Type B pancreatic cell (in vitro differentiated cells): ENCODE measurements at places on chromosomes 2 and 18. TPM values are rescaled to one million over a fixed set of nuclear protein-coding genes. Genes with fewer than 3 reads are reported as not detected.

The GPN1 gene
- total RNA-seq, result 32.5 and 39.0 TPM in 2 replicates

The CD207 gene
- not detected in 2 replicates for total RNA-seq

The LMAN1 gene
- total RNA-seq, result 77.8 and 82.5 TPM in 2 replicates

The TUBA3E gene
- total RNA-seq, result not detected in 2 replicates

The ANKRD62 gene
- total RNA-seq, result not detected in 2 replicates

The D2HGDH gene
- 17.3 and 36.0 TPM in 2 replicates for total RNA-seq

The SLC66A3 gene
- 6.3 and 6.5 TPM in 2 replicates for total RNA-seq

The CABYR gene
- total RNA-seq, result 7.8 and 8.6 TPM in 2 replicates

The FOXI3 gene
- 1.1 and 2.2 TPM in 2 replicates for total RNA-seq

The MC5R gene
- total RNA-seq, result not detected in 2 replicates

GRCh38 chr2:237647176-237648015 lies 20.0 kb downstream of the LRRFIP1 start:
- DNase-seq, result no peak

DNA sequence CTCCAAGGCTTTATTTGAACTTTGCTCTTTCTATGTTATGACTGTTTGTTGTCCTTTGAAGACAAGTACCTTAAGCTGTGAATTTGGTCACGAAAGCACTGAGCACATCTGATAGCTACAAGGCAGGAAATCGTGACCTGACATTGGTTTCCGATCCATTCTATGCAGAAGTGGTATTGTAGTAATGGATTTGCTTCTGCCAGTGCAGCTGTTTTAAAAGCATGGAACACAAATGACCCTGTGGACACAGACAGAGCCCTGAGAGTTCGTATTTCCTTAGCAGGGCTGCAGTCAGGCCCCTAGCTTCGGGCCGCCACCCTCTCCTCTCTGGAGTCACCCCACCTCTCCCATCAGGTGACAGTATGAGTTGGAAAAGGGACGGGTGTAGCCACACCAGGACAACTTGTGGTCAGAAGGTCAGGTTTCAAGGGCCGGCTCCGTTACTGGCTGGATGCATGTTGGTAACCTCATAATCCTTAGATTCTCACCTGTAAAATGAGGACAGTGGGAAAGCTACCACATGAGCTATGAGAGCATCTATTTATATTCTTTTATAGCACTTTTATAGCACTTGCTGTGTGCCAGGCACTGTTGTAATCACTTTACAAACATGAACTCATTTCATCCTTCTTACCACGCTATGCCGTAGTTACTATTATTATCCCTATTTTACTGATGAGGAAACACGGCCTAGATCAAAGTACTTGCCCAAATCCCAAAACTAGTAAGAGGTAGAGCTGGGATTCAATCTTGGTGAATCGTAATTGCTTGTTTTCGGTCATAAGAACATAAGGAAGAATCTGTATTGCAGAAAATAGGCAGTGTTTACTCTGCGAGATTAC lies 70.2 kb downstream of the SPATS2L start:
- DNase-seq, result no peak

GRCh38 chr2:20222014-20222768 lies 2.7 kb downstream of the SDC1 start:
- no peak for DNase-seq

- peak; percentile 76 for DNase-seq
Observed at GRCh38 chr2:235669983-235670962, 176.4 kb downstream of the AGAP1 start.

DNA sequence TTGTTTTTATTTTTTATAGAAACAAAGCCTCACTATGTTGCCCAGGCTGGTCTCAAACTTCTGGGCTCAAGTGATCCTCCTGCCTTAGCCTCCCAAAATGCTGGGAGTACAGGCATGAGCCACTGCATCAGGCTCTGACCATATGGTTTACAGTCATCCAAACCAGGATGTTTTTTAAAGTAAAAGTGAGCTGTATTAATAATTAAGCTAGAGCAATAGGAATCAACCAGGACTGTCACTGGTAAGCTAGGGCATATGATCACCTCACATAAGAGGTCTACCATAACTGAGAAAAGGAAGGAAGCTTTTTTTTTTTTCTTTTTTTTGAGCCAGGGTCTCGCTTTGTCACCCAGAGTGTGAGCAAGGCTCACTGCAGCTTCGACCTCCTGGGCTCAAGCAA lies 8.5 kb upstream of the RBBP8 start:
- no peak for DNase-seq

- DNase-seq, result peak; percentile 53
Observed at GRCh38 chr2:3625186-3625585, 30.3 kb downstream of the COLEC11 start.

DNA sequence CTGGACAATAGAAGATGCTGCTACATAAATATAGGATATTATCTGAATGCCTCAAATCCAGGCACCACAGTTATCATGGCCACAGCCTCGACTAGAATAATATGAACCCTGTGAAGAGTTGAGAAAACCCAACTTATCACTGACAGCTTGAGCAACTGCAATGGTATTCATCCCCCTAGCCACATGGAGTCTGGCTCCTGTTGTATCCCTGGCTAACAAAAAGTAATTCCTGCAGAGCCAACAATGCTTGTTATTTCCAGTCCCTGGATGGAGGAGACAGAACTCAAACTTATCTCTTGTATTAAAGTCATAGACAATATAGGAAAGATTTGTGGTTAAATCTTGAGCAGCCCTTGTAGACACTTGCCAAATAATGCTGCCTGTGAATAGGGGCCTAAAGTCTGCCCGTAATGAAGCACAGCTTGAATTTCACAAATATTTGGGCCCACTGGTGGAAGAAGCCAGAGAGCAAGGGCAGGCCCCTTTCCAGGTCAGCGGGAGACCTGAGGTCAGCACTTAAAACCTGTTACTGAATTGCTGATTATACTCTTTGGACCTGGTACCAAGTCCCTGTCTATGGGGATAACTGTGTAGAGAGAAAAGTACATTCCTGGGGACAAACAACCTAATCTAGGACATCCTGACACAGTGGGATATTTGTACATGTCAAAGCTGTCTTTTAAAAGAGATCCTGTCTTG lies 28.4 kb upstream of the SUCLG1 start:
- no peak for DNase-seq

- no peak for DNase-seq
Observed at GRCh38 chr2:160375037-160375436, 118.6 kb downstream of the RBMS1 start.

- no peak for DNase-seq
Observed at GRCh38 chr18:11366410-11366809, 217.0 kb upstream of the PIEZO2 start.

- no peak for DNase-seq
Observed at GRCh38 chr18:32242395-32242794, 52.6 kb downstream of the MEP1B start.

GRCh38 chr2:224556381-224556780 lies 28.8 kb downstream of the CUL3 start:
- no peak for DNase-seq

DNA sequence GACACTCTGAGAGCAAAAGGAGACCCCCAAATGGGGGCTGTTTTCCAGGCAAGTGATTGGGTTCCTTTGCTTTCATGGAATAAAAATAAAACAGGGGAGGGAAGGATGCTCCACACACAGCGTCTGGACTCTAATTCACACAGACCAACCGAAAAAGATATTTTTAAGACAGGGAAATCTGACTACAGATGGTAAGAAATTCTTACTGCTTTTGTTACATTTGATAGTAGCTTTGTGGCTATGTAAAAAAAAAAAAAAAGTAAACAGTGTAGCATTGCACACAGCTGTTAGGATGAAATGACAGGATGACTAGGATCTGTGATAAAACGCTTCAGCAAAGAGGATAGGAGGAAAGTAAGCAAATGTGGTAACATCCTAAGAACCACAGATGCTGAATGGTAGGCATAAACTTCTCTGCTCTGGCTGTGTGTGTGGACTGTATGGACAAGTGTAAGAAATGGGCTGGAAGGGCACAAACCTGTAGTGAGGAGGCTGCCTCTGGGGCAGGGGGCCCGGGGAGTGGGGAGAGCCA lies 207.6 kb downstream of the ANAPC1 start:
- DNase-seq, result no peak

DNA sequence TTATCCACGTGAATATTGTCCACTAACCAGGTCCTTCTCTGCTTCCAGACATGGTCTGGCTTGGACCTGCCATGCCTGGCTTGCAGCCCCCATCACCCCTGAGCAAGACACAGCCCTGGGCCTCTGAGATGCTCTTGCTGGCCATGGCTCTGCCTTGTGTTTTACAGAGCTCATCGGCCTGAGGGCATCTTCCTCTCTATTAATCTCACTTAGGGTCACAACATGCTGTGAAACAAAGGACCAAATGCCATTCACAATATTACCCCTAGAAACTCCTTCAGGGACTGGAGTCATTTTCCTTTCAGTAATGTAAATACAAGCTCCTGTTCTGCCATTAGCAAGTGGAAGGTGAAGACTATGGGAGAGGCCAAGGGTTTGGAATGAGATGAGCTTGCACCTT lies 6.8 kb upstream of the TPO start:
- no peak for DNase-seq

GRCh38 chr2:200317975-200318374 lies 11.5 kb downstream of the SPATS2L start:
- no peak for DNase-seq
